ENCODE measurements at places on chromosomes 4 and X.

- no peak for DNase-seq
Observed at GRCh38 chr4:60865273-60865672, 334.9 kb upstream of the ADGRL3 start.

DNA sequence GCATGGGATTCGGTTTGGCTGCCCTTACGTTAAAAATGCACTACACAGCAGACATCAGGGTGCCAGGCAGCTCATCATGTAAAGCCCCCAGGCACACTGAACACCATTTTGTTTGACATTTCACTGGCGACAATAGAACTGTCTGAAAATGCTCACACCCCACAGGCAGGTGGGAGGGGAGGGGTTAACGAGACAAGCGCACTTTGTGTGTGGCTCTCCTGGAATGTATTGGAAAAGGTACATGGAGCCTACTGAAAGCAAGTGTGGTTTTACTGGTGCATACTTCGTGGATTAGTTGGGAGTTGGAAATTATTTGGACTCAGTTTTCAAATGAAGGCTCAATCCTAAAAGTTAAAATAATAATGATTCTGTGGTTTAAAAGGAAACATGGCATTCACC, 31.6 kb upstream of the PPARGC1A start:
- no peak for DNase-seq

DNA sequence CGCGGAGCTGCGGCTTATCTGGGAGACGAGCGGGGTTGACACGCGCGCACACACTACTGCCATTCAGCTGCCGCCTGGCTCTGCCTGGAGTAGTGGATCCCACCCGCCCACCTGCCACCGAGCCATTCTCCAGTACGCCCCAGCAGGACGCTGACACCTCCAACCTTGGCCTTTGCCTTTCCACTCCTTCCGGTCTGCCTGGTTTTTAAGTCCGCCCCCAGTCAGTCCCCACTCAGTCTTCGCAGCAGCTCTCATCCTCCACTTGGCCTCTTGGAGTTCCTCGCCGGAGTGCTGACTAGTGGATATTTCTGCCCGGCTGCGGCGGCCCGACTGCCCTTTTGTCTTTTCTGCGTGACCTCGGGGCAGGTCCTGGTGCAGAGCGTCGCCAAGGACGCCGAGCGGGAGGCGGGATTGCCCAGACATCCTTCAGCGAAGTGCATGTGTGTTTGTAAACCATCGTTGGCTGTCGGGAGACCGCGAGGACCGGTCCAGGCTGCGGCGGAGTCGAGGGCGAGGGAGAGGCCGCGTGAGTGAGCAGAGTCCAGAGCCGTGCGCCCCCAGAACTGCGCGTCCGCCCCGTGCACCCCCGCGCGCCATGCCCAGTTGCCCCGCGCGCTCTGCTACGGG, 1.1 kb downstream of the SLIT2 start:
- no peak for DNase-seq

DNA sequence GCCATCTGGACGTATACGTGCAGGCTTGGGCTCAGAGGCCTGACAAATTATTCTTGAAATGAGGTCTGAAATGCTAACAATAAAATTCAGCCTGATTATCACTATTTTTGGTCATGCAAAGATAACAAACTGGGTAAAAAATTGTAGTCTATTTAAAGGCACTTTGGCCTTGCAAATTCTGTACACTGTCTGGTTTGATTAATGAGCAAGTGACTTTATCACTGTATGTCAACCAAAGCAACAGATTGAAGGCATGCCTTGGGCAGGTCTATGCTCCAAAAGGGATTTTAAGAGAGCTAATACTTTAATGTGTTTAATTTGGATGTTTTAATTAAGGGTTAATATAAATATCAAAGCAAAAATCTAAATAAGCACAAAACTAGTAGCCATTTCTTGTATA, 1034.9 kb upstream of the GRID2 start:
- no peak for DNase-seq

- no peak for DNase-seq
Observed at GRCh38 chr4:112340023-112340422, 42.9 kb downstream of the ALPK1 start.

- no peak for DNase-seq
Observed at GRCh38 chrX:156001667-156002021, 4.1 kb downstream of the IL9R start.

DNA sequence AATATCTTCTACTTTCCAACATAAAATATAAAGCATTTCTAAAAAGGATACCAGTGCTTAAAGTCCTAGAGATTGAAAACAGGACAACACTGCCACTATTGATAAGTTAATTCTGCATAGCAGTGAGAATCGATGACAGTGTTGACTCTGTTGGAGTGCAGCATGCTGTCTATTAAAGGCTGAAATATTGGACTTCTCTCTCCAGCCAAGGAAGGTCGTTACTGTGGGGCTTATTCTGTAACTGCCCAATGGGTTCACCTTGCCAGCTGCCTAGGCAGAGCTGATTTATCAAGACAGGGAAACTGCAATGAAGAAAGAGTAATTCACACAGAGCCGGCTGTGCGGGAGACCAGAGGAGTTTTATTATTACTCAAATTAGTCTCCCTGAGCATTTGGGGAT, 37.7 kb upstream of the PGM2 start:
- DNase-seq: no peak

GRCh38 chr4:153036931-153037482, 100.9 kb downstream of the FHDC1 start:
- DNase-seq: no peak

DNA sequence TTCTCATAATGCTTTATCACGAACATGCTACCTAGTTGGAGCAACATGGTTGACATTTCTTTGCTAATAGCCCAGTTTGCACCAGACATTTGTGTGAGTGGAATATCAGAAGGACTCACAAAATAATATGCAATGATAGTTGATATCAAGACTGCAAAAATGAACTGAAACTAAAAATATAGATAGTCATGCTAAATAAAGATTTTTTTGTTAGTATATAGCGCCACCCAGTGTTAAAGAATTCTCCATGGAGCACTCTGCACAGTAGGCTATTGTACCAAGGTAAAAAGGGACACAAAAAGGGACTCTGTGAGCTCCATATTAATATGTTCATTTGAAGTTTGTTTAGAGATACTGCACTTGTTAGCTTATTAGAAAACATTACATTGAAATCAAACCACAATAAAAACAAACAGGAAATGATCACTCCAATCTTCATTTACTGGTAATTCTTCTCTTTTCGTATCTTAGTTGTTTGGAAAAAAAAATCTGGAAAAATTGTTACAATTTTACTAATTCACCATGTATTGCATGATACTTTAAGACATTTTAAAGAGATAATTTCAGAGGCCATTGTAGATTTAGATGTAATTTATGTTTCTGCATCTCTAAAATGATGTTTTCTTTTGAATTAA, 1509.6 kb downstream of the ADGRL3 start:
- DNase-seq: peak; percentile 13

DNA sequence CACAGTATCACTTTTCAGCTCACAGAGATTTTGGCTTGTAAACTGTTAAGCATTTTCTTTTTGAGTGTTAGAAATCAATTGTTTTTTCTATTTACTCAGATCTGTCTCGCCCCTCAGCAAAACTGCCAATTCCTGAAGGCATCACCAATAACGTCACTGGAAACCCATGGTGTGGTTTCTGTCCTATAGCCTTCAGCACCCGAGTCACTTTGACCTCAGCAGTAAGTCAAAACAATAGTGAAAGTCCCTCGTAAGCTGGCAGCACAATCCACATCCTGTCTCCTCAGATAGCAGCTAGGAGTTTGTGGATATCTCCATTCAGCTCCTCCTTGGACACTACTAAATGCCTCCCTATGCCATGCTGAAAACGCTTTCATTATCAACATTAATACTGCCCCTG, 1787.4 kb upstream of the ADGRL3 start:
- no peak for DNase-seq

- DNase-seq: no peak
Observed at GRCh38 chr4:22524895-22525294, 9.0 kb upstream of the ADGRA3 start.

DNA sequence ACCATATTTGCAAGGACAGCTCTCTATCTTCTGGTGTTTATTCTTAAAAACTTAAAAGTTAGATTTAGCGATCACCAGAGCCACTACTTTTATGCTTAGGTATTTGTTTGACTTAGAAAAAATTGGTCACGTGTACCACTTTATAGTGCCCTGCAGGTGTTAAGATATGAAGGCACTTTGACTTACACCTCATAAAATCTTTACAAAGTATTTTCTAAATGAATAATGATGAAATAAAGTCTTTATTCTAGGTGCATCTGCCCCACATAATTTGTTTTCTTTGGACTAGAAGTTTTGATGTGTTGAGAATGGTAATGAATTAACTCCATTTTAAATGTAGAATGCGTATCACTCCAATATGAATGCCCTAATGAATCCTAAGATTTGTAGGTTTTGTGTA, 2.9 kb downstream of the FMR1 start:
- no peak for DNase-seq

GRCh38 chr4:13535708-13536361, 8.5 kb downstream of the NKX3-2 start:
- no peak for DNase-seq

GRCh38 chr4:6439120-6439762, 33.2 kb downstream of the PPP2R2C start:
- no peak for DNase-seq

DNA sequence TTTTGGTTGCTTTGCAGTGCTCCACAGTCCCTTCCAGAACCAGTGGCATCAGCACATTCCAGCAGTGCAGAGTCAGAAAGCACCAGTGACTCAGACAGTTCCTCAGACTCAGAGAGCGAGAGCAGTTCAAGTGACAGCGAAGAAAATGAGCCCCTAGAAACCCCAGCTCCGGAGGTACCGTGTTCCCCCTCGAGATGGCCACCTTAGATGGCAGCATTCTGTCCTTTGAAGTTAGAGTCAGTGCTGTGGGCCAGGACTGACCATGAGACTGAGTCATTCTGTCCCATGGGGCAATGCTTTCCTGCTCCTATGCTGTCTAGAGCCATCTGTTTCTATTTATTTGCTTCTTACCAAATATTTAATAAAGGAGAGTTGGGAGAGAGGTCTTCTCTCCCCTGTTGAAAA, 112.3 kb downstream of the KLHL8 start:
- no peak for DNase-seq

DNA sequence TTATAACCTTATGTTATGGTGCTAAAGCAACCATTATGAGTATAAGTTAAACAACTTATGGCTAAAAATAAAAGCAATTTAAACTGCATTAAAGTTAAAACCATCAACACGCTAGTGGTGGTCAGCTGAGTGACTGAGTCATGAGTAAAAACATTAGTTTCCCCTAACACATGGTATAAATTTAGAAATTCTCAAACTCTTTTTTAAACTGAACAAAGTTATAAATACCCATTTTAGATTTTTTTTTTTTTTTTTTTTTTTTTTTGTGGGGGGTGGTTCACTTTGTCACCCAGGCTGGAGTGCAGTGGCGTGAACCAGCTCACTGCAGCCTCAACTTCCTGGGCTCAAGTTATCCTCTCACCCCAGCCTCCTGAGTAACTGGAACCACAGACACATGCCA, 5.4 kb upstream of the BBS7 start:
- no peak for DNase-seq

- no peak for DNase-seq
Observed at GRCh38 chr4:187470061-187470460, 525.5 kb upstream of the ZFP42 start.

DNA sequence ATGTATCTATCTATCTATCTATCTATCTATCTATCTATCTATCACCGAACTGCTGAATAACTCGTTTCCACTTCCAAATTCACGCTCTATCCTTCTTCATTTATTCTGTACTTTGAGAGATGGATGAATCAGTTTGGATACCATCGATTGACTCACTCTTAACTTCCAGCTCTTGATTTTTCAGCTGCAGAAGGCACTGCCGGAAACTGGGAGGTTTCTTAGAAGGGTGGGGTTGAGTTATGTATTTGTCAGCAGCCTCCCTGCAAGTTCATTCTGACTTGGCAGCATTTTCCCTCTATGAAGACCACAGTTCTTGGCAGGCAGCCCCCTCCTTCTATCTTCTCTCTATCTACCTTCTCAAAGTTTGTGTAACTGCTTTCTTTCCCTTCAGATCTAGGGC, 112.0 kb upstream of the MAGEB18 start:
- no peak for DNase-seq

All from SIG-M5 (cell line).